ENCODE measurements at places on chromosomes 11 and 22.

- DNase-seq = peak; percentile 62
Observed at GRCh38 chr11:111334532-111335502, 36.5 kb downstream of the POU2AF3 start.

GRCh38 chr11:81787584-81788049 lies 946.0 kb downstream of the FAM181B start:
- DNase-seq = no peak

GRCh38 chr11:110509472-110509871 lies 79.7 kb downstream of the FDX1 start:
- DNase-seq = no peak

- DNase-seq = no peak
Observed at GRCh38 chr22:39367035-39367434, 17.2 kb downstream of the SYNGR1 start.

DNA sequence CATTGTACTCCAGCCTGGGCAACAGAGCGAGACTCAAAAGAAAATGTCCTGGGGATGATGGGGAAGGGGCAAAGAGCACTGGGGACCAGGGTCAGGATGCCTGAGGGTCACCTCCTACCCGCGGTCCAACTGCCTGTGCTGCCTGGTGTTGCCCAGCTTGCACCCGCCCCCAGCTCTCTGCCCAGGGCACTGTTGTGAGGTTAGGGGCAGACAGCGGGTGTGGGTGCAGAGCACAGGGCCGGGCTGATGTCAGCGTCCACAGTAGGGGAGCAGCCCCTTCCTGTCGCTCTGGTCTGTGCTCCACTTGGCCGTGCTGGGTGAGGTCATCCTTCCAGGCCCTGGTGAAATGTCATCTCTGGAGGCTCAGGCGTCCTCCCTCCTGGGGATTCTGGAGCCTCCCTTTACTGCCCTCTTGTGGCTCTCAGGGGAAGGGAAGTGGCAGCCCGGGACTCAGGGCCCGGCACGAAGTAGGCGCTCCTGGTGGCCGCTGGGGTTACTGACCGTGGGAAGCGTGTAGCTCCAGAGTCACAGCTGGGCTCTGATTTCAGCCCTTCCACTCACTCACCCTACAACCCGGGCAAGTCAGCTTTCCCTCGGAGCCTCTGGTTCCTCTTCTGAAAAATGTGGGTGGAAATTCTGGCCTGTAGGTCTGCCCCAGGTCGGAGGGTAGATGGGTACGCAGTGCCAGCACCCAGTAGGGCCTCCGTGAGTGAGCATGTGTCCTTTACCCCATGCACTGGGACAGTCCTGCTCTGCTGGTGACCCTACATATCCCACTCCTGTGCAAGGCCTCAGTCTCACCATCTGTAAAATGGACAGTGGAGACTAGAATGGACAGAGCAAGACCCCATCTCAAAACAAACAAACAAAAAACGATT lies 17.3 kb upstream of the PRR5 start:
- DNase-seq = peak; percentile 99

- DNase-seq = no peak
Observed at GRCh38 chr22:50701428-50702154, 29.0 kb downstream of the SHANK3 start.

GRCh38 chr11:65648997-65649493 lies 11.1 kb downstream of the SIPA1 start:
- DNase-seq = peak; percentile 29

DNA sequence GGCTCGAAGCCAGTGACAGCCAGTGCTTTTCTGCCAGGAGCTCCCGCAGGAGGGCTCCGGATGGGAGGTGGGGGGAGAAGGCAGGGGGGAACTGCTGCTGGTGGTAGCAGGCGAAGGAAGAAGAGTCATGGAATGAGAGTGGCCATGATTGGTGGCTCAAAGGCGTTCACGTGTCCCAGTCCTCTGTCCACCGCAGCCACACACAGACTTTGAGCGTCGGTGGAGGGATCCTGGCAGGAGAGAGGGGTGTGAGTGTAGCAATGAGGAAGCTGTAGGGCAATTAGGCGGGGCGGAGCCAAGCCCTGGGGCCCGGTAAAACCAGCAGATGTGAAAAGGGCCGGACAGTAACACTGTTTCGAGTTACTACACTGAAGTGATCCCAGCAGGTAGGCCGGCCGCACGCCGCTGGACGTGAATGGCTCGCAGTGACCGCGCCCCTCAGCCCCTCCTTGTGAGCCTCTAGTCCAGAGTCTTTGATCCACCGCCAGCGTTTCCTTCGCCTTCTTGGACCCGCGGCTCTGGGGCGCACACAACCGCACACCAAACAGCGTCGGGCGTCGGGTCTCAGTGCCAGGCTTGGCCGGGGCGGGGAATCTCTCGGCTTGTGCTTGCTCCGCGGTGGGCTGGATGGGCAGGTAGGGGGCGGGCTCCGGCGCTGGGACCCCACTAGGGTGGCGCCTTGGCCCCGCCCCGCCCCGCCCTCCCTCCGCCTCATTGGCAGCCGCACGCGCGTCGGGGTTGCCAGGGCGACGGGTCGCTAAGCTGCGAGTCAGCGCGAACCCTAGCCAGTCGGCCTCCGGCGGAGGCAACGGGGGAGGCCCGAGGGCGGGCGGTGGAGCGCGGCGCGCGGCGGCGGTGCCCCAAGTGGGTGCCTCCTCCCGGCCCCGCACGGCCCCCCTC lies at the start of gene LRRC10B:
Gene LRRC10B (plus strand): TSS at position 788 of the 900 bp plus-strand sequence. CDS start 250 bp downstream, outside the sequence.
- peak; percentile 91 for DNase-seq

GRCh38 chr11:28017816-28018215 lies 90.1 kb downstream of the KIF18A start:
- no peak for DNase-seq

DNA sequence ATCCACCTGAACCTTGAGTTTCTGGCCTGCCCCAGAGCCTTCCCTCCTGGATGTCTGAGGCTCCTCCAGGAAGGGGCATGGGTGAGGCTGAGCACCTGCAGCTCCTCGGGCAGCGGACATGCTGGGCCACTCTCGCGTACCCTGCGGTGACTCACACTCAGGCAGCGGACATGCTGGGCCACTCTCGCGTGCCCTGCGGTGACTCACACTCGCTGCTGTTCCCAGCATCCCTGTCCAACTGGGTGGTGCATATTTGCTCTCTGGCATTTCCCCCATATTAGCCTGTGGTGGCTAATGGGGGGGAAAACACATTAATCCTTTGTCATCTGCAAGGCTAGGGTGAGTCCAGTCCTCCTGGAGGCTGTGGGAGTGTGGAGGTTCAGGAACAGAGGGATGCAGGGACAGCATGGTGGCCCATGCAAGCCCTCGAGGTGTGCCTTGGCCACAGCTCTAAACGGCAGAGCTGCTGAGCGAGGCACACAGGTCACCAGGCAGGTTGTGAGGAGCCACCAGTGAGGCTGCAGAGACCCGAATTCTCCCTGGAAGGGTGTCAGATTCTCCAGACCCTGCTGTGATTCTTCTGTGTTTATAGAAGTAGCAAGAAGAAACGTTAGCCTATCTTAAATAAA lies 728.1 kb downstream of the BRD1 start:
- DNase-seq = peak; percentile 84

GRCh38 chr11:57459164-57460021 lies 935 bp upstream of the RTN4RL2 start:
- DNase-seq = peak; percentile 60

GRCh38 chr11:112655371-112655770 lies 305.8 kb upstream of the NCAM1 start:
- DNase-seq = no peak

GRCh38 chr11:92811341-92811740 lies 158.1 kb upstream of the MTNR1B start:
- no peak for DNase-seq

- peak; percentile 65 for DNase-seq
Observed at GRCh38 chr22:49351761-49352227, 475.9 kb downstream of the BRD1 start.

DNA sequence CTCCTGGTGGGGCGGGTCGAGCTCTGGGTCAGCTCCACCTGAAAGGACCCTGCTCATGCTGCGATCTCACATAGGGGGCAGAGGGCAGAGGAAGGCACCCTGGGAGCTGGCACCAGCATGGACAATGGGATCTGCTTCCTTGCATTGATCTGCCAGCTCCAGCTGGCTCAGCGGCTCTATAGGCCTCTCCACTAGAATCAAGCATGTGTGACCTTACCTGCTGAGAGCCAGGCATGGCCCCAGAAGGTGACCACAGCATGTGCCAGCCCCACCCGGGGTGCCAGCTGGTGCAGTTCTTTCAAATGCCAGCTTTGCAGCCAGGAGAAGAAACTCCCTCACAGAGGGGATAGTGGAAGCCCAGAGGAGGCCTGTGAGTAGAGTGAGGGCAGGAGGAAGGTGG lies 22.0 kb upstream of the KLHL35 start:
- no peak for DNase-seq

- peak; percentile 82 for DNase-seq
Observed at GRCh38 chr11:22666688-22667439, 453 bp downstream of the GAS2 start.
